CD14-positive monocyte (primary cell): ENCODE measurements at places on chromosomes 3 and 15.

DNA sequence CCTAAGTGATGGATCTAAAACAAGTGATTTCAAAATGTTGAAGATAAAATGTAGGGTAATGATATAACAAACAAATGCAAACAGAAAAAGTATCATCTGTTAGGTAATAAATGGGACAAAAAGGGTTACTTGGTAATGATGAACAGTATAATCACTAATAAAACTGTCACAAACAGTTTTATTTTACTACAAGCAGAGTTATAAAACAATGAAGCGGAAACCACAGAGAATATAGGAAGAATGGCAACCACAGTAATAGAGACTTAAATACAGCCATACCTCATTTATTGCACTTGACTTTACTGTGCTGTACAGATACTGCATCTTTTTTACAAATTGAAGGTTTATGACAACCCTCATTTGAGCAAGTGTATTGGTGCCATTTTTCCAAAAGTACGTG, 52.8 kb downstream of the HERC1 start:
- DNase-seq, result no peak

- DNase-seq, result no peak
Observed at GRCh38 chr15:85671156-85671555, 123.6 kb downstream of the KLHL25 start.

GRCh38 chr3:94887065-94887464, 824.2 kb downstream of the NSUN3 start:
- no peak for DNase-seq

DNA sequence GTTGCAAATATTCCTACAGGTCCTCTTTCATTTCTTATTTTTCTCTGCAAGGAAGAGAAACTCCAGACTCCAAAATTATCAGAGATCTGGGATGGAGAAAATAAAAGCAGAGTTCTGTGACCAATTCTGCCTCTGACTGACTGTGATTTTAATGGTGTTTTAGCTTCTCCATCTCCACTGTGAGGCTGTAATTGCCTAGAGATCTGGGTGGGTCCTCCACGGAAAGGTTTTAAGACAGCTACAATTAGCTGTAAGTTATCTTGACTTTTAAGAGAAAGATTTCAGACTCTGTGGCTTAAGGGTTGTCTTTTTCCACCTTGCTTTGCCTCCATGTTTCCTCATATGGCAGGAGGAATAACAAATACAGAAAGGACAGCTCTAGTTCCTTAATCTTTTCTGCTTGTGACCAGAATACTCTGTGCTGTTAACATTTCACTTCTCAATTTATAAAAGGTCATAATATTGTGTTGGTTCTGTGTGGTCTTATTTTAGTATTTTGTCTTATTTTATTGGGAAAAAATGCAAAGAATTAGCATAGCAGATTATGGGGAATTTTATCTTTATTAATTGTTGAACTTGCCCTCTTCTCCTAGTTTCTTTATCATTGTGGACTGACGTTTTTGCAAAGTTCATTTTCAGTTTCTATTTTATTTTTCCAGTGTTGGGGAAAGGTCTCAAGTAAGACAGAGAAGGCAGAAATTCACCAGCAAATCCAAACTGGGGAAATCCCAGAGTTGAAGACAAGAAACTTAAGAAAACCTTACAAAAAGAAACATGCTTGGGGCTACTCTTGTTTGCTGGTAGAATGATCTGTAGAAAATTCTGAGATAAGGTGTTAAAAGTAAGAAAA, 157.9 kb downstream of the RAP2B start:
- peak; percentile 19 for DNase-seq

- DNase-seq, result no peak
Observed at GRCh38 chr15:36208868-36209582, 370.4 kb upstream of the CDIN1 start.

GRCh38 chr3:156352728-156353127, 202.2 kb downstream of the SSR3 start:
- DNase-seq, result no peak

DNA sequence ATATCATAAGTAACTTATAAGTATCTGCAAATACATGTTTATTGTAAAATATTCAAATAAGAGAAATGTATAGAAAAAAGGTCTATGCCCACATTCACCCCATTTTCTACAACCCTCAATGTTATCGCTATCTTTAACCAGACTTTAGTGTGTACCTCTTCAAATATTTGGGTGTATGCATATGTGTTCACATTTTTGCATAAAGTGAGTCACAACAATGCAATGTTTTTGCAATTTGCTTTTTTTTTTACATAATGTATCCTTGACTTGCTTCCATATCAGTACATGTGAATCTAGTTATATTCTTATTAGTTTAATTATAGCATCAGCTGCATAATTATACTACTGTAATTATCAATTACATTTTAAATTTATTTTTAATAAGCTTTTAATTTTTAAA, 117.3 kb upstream of the LYSMD4 start:
- DNase-seq, result no peak

- DNase-seq, result no peak
Observed at GRCh38 chr3:61901496-61901895, 340.1 kb downstream of the PTPRG start.

GRCh38 chr3:155372281-155372680, 78.8 kb upstream of the STRIT1 start:
- DNase-seq, result no peak

DNA sequence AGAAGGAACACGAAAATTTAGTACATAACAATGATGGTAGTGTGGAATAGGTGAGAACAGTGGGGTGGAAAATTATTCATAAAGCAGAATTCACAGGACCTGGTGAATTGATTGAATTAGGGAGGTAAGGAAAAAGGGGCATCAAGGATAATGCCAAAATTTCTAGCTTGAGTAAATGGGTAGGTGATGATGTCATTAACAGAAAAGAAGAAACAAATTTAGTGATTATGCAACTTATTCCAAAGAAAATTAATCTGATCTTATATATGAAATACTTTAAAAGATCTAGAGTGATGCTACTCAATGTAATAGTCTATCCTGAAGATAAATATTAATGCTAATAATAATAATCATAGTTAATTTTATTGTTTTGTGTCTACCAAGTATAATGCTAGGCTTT, 544.6 kb upstream of the LMCD1 start:
- DNase-seq, result no peak

DNA sequence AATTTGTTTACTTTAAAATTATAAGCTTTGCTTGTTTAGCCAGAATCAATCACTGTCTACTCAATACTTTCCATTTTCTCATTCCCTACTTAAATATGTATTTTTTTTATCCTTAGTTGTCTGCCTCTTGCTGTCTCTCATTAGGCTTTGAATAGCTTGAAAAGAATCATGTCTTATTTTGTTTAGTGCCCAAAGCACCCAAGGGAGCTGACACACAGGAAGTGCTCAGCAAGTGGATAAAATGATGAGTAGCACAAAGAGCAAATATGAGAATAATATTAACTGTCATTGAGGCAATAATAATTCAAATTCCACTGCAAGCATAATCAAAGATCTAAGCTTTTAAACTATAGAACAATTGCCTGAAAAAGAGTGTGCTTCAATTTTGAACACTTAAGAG, 19.0 kb upstream of the IL1RAP start:
- DNase-seq, result no peak

- DNase-seq, result no peak
Observed at GRCh38 chr15:83358972-83359564, 74.6 kb upstream of the BNC1 start.

GRCh38 chr3:195150181-195151118, 120.5 kb downstream of the XXYLT1 start:
- peak; percentile 57 for DNase-seq

- no peak for DNase-seq
Observed at GRCh38 chr3:55066551-55067047, 138.7 kb upstream of the LRTM1 start.

GRCh38 chr15:35208353-35208752, 123.3 kb upstream of the NANOGP8 start:
- no peak for DNase-seq

GRCh38 chr3:13762906-13763305, 117.0 kb downstream of the WNT7A start:
- no peak for DNase-seq

DNA sequence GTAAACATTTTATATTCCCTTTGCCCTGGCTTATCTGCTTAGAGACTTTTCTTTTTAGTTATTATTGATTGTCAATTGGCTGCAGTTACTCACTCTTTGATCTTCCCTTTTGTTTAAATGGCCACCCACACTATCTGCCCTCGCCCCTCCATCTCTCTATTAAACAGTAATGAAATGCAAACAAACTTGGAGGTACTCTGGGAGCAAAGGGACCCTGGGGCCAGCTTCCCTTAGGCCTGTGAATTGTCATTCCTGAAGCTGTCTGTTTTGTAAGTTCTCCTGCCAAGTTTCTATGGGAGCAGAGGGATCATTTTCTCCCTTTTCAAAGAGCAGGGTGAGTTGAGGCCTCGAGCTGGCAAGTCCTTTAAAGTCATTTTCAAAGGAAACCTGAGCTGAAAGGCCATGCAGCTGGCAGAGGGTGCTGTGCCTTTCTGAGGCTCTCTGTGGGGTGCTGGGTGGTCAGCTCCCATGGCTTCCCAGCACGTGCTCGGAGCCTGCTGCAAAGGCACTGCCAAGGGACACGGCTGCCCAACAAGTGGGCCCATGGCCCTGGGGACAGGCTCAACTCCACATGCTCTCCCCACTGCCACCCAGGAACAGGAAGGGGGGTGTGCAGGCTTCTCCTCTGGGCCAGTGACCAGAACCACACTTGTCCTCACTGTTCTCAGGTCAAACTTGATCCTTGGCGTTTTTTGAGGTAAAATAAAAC, 17.4 kb upstream of the RTP2 start:
- no peak for DNase-seq

- no peak for DNase-seq
Observed at GRCh38 chr15:60858511-60859070, 370.5 kb downstream of the RORA start.

DNA sequence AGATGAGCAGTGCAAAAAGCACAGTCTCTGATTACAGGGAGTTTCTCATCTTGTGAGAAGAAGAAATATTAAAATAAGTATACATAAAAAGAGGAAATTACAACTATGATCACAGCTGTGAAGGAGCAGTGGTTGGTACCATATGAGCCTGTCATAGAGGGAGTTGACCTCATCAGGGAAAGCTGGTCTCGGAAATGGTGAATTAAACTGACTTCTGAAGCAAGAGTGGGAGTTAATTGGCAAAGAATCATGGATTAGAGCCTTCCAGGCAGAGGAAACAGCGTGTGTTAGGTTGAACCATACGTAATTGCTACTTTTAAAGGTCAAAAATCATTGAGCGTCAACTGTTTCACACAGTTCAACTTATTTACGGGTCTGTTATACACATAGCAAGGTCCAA, 539.1 kb downstream of the EDEM1 start:
- DNase-seq, result peak; percentile 4

DNA sequence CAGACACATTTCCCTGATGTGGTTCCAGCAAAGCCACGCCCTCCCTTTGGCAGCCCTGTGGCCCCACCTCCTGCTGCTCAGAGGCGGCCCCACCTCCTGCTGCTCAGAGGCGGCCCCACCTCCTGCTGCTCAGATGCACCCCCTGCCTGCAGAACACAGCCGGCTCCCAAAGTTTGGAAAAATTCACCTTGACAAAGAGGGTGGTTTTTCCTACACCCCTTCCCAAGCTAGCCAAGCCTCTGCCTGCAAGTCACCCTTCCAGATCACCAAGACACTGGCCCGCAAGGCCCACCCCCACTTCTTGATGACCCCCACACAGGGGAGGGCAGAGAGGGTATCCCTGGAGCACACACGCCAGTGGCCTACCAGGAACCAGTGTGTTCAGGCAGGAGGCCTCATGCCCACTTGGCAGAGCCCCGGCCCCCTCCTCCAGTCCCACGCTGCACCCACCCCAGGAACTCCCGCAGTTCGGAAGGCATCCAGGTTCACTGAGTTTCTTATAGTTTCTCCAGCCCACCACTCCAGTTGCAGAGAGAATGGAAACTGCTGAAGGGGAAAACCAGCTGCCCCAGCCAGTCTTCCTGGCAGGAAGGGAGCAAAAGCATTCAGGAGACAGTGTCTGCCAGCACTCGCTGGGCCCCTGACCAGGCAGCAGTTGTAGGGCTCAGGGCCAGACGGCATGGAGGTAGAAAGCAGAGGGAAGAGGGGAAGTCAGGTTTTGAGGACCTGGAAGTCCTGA, 2.3 kb upstream of the HAPLN3 start:
- peak; percentile 28 for DNase-seq

- no peak for DNase-seq
Observed at GRCh38 chr3:187567661-187568121, 102.5 kb downstream of the SST start.

- DNase-seq, result no peak
Observed at GRCh38 chr15:89566181-89566580, 9.1 kb upstream of the TICRR start.

GRCh38 chr15:79358069-79358468, 47.2 kb downstream of the TMED3 start:
- DNase-seq, result no peak

DNA sequence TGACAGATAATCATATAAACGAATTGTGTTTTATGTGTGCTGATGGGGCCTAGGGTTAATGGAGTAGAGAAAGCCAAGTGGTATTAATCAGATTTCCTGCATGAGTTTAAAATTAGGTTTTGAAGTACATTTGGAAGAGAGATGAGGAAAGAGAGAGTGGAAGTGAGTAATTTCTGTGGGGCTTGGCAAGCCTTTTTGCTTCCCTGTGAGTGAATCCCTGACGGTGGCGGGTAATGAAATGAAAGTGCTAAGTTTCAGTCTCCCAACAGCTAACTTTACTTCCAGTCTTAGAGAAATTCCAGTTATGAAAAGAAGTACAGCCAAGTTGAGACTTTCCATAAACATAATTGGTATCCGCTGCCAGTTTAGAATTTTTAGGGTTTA, 139.4 kb downstream of the BBX start:
- peak; percentile 59 for DNase-seq
